Aorta (tissue), 5 donors: ENCODE measurements at places on chromosomes 5 and 9. TPM values are rescaled to one million over a fixed set of nuclear protein-coding genes. Genes with fewer than 3 reads are reported as not detected.

The FOXI1 gene
- not detected for total RNA-seq

The ANXA1 gene
- total RNA-seq: 378 TPM

The SLC45A2 gene
- total RNA-seq: 0.36 TPM

The LNPEP gene
- 69.8 TPM for total RNA-seq

The LRRC26 gene
- total RNA-seq: not detected

The FSD1L gene
- 6.9 TPM for total RNA-seq

The C9orf43 gene
- total RNA-seq: not detected

The RNF130 gene
- 71.7 TPM for total RNA-seq

The GMCL2 gene
- not detected for total RNA-seq

The STKLD1 gene
- total RNA-seq: not detected

DNA sequence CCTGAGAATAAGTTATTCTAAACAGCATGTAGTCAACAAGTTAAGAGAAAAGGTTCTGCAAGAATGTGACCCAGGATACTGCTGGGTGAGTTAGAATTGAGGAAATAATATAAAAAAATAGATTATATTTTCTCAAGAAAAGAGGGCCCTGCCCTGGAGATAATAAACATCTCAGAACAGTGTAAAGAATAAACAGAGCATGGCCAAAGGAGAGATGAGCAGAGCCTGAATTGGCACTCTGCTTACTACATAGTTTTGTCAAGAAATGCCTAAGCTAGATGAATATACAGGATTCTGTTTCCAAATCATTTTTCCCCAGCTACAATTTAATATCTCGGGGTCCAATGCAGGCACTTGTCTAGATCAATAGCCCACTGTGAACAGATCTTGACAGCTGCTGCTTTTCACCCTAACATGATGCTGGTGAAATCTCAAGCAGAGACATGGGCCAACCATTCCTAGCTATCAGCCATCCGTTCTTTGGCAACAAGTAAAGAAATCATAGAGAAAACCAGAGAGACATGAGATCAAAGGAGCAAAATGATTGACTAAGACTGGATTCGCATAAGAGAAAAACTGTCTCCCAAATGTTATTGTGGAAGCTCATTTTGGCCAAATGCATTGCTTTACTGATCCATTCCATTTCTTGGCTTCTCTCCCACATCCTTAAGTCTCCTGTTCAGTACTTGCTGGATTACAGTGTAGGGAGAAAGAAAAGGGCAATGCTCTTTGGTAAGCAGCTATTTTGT is 173.2 kb downstream of the PRELID2 start:
- no peak overlapping the region for H3K4me3 ChIP-seq
- no peak overlapping the region for H3K27ac ChIP-seq
- no peaks in the 10 kb centered on the region for H3K36me3 ChIP-seq
- no peak for DNase-seq
- H3K27me3 ChIP-seq: no peaks in the 10 kb centered on the region

- no peak overlapping the region for H3K4me3 ChIP-seq
- no peak overlapping the region for H3K27ac ChIP-seq
Observed at GRCh38 chr9:116653348-116654058, 33.6 kb upstream of the TRIM32 start.

GRCh38 chr5:103867857-103868598 is 305.4 kb upstream of the NUDT12 start:
- no peaks in the 10 kb centered on the region for H3K4me1 ChIP-seq
- no peaks in the 10 kb centered on the region for H3K36me3 ChIP-seq
- no peak for DNase-seq
- no peaks in the 10 kb centered on the region for H3K27me3 ChIP-seq
- no peak overlapping the region for H3K27ac ChIP-seq

DNA sequence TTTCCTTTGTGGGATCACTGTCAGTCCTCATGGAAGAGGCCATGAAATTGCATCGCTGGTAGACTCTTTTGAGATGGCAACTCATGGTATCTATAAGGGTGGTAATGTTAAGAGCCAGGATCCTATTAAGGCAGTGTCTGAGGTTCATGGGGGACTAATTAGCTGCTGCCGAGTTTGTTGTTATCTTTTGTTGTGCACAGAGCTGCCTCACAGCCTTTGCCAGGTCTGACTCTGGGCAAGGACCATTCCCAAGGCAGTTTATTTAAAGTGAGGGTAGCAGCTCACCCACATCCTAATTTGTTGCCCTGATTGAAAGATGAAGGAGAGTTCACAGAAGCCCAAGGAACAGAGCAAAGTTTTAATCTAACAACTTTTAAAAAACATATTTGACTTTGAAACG is 7.9 kb downstream of the SMARCA2 start:
- H3K4me3 ChIP-seq: no peak overlapping the region
- DNase-seq: no peak
- H3K4me1 ChIP-seq: peaks cover 3% of the 10 kb centered on the region

GRCh38 chr5:147400126-147400809 is 109.6 kb downstream of the DPYSL3 start:
- no peak for DNase-seq
- H3K27ac ChIP-seq: peak overlapping the region; percentile 55
- no peaks in the 10 kb centered on the region for H3K4me1 ChIP-seq

GRCh38 chr5:143154510-143155370 is 248.7 kb downstream of the NR3C1 start:
- no peaks in the 10 kb centered on the region for H3K36me3 ChIP-seq
- DNase-seq: no peak
- H3K27me3 ChIP-seq: no peaks in the 10 kb centered on the region
- peak overlapping the region; percentile 96 for H3K27ac ChIP-seq

- H3K27me3 ChIP-seq: no peaks in the 10 kb centered on the region
- no peaks in the 10 kb centered on the region for H3K36me3 ChIP-seq
- no peak overlapping the region for H3K4me3 ChIP-seq
- no peaks in the 10 kb centered on the region for H3K4me1 ChIP-seq
Observed at GRCh38 chr9:82128011-82128696, 139.6 kb downstream of the SPATA31D1 start.

GRCh38 chr9:127011772-127012171 is 97.2 kb downstream of the RALGPS1 start:
- no peak overlapping the region for H3K4me3 ChIP-seq
- H3K27me3 ChIP-seq: no peaks in the 10 kb centered on the region
- no peak for DNase-seq
- no peak overlapping the region for H3K27ac ChIP-seq

- DNase-seq: no peak
- no peak overlapping the region for H3K27ac ChIP-seq
- H3K4me1 ChIP-seq: peaks cover 1% of the 10 kb centered on the region
- no peaks in the 10 kb centered on the region for H3K27me3 ChIP-seq
Observed at GRCh38 chr5:32574540-32575175, 10.7 kb upstream of the SUB1 start.

GRCh38 chr5:54310433-54311175 is at the start of gene ARL15:
Gene ARL15, minus strand, starts transcription at chr5:54310573.
- DNase-seq: peak; percentile 99
- H3K4me3 ChIP-seq: peak within 1 kb of the TSS; percentile 97

DNA sequence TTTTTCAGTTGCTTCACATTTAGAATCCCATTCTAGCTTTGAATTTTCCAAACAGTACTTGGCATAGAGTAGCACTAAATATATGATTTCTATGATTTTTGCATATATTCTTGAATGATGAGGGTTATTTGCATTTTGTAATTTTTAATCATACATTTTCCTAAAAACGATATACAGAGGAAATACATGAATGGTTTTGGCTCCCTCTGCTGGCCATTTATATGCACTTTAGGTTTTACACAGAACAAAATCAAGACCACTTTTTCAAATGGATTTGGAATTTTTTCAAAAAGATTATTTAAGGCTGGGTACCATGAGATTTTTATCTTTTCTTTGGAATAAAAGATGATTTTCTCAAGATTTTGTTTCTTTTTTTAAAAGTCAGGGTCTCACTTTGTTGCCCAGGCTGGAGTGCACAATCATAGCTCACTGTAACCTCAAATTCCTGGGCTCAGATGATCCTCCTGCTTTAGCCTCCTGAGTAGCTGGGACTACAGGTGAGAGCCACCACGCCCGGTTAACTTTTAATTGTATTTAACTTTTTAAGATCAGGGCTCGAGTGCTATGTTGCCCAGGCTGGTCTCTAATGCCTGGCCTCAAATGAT is 16.7 kb upstream of the COMMD10 start:
- no peak overlapping the region for H3K27ac ChIP-seq
- H3K36me3 ChIP-seq: no peaks in the 10 kb centered on the region
- no peaks in the 10 kb centered on the region for H3K27me3 ChIP-seq
- no peak for DNase-seq
- H3K4me1 ChIP-seq: no peaks in the 10 kb centered on the region
- no peak overlapping the region for H3K4me3 ChIP-seq

- no peak overlapping the region for H3K4me3 ChIP-seq
- no peaks in the 10 kb centered on the region for H3K36me3 ChIP-seq
- H3K27ac ChIP-seq: no peak overlapping the region
- H3K4me1 ChIP-seq: no peaks in the 10 kb centered on the region
Observed at GRCh38 chr9:70772601-70773000, 348.8 kb downstream of the TRPM3 start.

DNA sequence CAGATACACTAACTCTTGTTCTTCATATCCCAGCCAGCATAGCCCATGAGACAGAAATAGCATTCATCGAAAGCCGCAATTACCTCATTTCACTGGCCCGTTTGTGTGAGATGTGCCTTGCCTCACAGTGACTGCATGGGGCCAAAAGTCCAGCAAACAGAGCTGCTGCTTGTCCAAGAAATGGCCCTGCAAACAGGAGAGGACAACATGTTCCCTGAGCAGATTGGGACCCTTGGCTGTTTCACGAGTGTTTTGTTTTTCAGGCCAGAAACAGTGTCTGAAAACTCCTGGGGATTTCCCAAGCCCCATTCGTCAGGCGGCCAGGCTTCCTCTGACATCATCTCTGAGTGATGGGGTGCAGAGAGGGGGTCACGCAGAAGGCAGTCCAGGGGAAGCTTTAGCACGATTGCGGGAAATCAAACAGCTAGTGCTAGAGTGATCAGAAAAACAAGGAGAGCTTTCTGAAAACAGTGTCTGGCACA is 503.6 kb upstream of the PAPPA start:
- DNase-seq: peak; percentile 78
- H3K27me3 ChIP-seq: no peaks in the 10 kb centered on the region
- H3K4me3 ChIP-seq: no peak overlapping the region
- peak overlapping the region; percentile 84 for H3K27ac ChIP-seq
- H3K4me1 ChIP-seq: peaks cover 9% of the 10 kb centered on the region
- no peaks in the 10 kb centered on the region for H3K36me3 ChIP-seq

- H3K4me3 ChIP-seq: no peak overlapping the region
- H3K4me1 ChIP-seq: no peaks in the 10 kb centered on the region
- no peak overlapping the region for H3K27ac ChIP-seq
- H3K27me3 ChIP-seq: no peaks in the 10 kb centered on the region
- no peak for DNase-seq
Observed at GRCh38 chr9:33092634-33093033, 16.2 kb upstream of the SMU1 start.

- no peak overlapping the region for H3K27ac ChIP-seq
- no peak overlapping the region for H3K4me3 ChIP-seq
- H3K36me3 ChIP-seq: no peaks in the 10 kb centered on the region
- no peak for DNase-seq
Observed at GRCh38 chr5:30436691-30437090, 756.8 kb upstream of the CDH6 start.

- no peaks in the 10 kb centered on the region for H3K36me3 ChIP-seq
- no peak overlapping the region for H3K27ac ChIP-seq
- DNase-seq: peak; percentile 65
- no peak overlapping the region for H3K4me3 ChIP-seq
- no peaks in the 10 kb centered on the region for H3K4me1 ChIP-seq
Observed at GRCh38 chr9:93307468-93308157, 123.7 kb downstream of the WNK2 start.

DNA sequence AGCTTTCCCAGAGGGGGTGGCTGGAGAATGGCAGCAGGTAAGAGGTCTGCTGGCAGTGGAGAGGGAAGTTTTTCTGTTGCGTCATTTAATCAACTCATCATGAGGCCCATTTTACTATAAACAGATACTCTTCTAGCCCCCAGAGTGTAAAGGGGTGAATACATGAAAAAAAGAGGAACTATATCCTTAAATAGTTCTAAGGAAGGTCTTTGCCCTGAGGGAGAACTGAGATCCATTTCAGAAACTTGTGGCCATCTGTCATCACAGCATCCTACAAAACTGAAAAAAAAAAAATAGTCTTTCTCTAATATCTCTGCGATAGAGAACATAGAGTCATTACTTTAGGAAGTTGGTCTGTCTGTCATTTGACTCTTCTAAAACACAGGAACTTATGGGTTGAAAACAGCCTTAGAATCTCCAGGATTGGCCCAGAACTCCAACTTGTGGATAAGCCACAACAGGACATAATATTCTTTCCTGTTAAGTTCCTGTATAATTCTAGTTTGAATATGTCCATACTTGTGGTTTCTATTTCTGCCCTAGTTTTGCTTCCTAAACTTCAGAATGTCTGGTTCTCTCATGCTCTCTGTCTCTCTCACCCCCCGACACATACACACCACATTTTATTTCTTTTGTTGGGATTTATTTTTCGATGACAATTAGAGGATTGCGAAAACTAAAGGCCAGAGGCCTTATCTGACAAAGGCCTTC is 238.5 kb upstream of the PIK3R1 start:
- H3K27me3 ChIP-seq: no peaks in the 10 kb centered on the region
- no peak overlapping the region for H3K4me3 ChIP-seq
- no peak for DNase-seq
- H3K27ac ChIP-seq: no peak overlapping the region
- H3K36me3 ChIP-seq: no peaks in the 10 kb centered on the region

- no peaks in the 10 kb centered on the region for H3K27me3 ChIP-seq
- H3K4me1 ChIP-seq: no peaks in the 10 kb centered on the region
- no peak for DNase-seq
- no peak overlapping the region for H3K27ac ChIP-seq
- H3K4me3 ChIP-seq: no peak overlapping the region
Observed at GRCh38 chr5:117953272-117953671, 1035.1 kb downstream of the DTWD2 start.

DNA sequence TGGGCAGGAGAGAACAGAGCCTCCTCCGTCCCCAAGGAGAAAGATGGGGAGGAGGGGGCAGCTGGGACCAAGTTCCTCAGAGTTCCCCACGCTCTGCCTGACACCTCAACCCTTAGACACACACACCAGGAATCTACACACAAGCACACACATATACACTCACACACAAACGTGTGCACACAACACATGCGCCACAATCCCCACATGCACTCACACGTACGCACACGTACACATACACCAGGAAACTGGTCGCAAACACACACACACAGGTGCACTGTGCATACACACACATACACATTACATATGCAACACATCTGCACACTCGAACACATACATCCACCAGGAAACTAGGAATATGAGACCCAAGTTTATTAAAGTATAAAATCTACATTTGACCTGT is 50.4 kb downstream of the ROR2 start:
- H3K4me3 ChIP-seq: no peak overlapping the region
- no peaks in the 10 kb centered on the region for H3K27me3 ChIP-seq
- no peak for DNase-seq
- no peak overlapping the region for H3K27ac ChIP-seq
- H3K36me3 ChIP-seq: no peaks in the 10 kb centered on the region

- no peak overlapping the region for H3K27ac ChIP-seq
- no peak overlapping the region for H3K4me3 ChIP-seq
- no peaks in the 10 kb centered on the region for H3K36me3 ChIP-seq
- DNase-seq: no peak
- H3K4me1 ChIP-seq: peaks cover 4% of the 10 kb centered on the region
Observed at GRCh38 chr5:140546851-140547507, 483 bp upstream of the EIF4EBP3 start.
